ENCODE measurements at places on chromosomes 5 and 9.

DNA sequence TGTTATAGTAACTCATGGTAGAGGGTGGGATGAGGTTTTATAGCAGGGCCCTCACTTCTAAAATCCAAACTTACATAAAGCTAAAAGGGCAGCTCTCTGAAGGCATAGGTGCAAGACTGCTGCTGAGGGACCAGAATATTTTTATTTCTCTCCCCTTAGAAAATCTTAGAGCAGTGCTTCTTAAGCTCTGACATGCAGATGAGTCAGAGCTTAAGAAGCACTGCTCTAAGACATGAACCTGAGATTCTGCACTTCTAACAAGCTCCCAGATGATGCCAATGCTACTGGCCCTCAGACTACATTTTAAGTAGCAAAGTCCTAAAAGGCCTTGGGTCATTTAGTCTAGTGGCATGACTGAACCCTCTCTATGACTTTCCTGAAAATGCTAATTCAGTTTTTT, 97.6 kb upstream of the SPRY4 start:
- DNase-seq = no peak

DNA sequence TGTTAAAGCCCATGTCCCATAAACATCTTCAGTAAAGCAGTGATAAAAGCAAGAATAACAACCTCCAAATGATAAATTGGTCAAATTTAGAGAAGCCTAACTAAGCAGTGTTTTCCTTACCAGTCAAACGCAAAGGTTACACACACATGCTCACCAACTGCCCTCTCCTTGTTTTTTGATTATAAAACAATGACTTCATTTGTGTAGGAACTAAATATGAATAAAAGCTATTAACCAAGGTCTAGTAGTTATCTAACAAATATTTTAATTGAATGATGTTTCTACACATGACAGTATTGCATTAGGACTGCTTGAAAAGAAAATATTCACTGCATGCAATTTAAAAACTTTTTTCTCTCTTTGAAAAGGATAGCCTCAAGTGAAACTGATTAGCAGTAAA, 36.7 kb downstream of the PCA3 start:
- DNase-seq = no peak

GRCh38 chr5:67490543-67491321, 294.1 kb upstream of the CD180 start:
- no peak for DNase-seq

DNA sequence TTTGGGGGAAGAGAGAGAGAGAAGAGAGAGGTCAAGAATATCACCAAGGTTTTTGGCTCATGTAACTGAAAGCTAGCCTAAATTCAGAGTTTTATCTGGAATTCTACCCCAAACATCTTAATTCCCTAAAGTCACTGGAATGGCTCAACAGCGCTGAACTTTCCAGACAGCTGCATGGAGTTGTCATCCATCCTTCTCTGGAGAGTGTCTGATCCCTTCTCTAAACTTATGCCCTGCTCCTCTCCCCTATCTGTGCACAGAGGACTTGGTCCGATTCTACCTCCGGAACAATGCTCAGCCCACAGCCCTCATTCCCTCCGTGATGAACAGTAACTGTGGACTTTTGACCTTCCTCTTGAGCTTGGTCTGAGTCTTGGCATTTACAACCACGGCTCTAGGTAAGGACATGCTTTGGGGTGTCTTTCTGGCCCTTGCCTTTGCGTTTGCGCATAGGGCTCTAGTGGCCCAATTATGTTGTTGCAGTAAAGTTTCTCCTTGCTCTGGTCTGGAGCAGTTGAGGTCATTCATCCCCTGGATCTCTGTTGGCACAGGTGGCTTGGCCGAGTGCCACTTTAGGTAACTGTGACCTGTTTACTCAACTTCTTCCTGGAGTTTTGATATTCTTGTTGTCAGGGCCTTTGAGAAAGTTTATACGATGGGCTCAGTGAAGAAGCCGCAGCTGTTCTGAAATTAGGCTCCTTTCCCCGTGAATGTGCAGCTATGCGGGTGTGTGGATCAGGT, 18.3 kb upstream of the CD180 start:
- no peak for DNase-seq

DNA sequence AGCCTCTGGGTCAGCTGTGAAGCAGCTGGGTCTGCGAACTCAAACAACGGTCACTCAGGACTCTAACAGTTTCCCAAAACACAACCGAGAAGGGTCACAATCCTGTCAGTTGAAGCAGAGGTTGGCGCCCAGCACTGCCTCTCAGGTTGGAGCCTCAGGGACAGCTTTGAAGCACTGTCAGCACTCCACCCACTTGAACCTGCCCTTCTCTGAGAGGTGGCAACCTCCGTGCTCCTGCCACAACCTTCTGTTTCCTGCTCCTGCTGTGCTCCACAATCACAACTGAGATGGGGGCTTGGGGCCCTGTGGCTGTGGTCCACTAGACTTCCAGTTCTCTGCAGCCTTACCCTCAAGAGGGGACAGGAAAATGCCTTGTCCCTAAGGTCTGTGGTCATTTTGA, 21.7 kb upstream of the LCP2 start:
- DNase-seq = no peak

DNA sequence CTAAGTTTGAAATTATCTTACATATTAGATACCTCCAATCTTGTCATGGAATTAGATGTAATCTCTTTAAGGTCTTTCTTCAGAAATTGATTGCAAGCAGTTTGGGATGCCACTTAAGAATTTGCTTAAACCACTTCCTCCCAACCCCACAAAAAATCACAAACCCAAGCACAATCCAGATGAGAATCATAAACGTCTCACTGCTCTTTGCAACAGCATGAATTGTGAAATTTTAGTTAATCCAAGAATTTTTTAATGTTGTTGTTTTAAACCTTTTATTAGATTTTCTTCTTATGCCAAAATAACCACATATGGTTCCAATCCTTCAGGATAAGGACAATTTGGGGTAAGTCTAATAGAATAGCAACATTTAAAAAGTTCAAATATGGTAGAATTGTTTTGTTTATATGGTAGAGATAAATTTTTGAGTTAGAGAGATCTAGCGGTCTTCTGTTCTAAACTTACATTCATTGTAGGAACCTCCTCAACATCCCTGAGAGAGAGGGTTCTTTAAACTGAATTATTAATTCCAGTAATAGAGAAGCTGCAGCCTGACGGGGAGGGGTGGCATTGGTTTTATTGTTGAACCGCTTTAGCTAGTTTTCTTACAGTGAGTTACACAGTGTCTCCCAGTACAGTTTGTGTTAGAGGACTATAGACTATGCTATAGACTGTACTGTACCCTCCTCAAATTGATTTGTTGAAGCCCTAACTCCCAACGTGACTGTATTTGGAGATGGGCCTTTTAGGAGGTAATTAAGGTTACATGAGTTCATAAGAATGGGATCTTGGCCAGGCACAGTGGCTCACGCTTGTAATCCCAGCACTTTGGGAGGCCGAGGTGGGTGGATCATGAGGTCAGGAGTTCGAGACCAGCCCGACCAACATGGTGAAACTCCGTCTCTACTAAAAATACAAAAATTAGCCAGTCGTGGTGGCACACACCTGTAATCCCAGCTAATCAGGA, 24.8 kb upstream of the IL6ST start:
- no peak for DNase-seq

GRCh38 chr5:149578896-149579295, 2.4 kb upstream of the ARHGEF37 start:
- DNase-seq = no peak

GRCh38 chr9:128771094-128771721, 519 bp downstream of the ZER1 start:
- no peak for DNase-seq

DNA sequence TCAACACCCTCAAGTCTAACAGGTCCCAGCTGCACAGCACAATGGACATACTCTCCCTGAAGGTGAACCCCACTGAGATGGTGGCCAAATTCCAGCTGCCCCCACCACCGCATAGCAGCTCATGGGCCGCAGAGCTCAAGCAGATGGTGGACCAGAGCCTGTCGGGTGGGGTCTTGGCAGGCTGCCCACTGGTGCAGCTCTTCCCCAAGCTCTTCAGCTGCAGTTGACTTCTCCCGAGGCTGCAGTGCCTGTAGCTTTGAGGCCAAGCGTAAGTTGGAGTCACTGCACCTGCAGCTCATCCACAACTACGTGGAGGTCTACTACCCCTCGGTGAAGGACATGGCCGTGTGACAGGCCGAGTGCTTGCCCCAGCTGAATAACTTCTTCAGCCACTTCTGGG, 56.6 kb upstream of the SPTLC1 start:
- no peak for DNase-seq

GRCh38 chr5:151258201-151258611, 5.2 kb downstream of the GM2A start:
- no peak for DNase-seq

- DNase-seq = no peak
Measured at GRCh38 chr9:17578911-17579793, at the start of gene SH3GL2. SH3GL2 (plus strand) TSS chr9:17579066.

GRCh38 chr9:123345567-123345955, 10.4 kb upstream of the CRB2 start:
- no peak for DNase-seq

- no peak for DNase-seq
Measured at GRCh38 chr5:35884773-35885172, 28.1 kb downstream of the IL7R start.

GRCh38 chr5:92207151-92207550, 824.0 kb upstream of the ARRDC3 start:
- no peak for DNase-seq

- no peak for DNase-seq
Measured at GRCh38 chr9:37920471-37921167, 16.7 kb upstream of the SLC25A51 start.

DNA sequence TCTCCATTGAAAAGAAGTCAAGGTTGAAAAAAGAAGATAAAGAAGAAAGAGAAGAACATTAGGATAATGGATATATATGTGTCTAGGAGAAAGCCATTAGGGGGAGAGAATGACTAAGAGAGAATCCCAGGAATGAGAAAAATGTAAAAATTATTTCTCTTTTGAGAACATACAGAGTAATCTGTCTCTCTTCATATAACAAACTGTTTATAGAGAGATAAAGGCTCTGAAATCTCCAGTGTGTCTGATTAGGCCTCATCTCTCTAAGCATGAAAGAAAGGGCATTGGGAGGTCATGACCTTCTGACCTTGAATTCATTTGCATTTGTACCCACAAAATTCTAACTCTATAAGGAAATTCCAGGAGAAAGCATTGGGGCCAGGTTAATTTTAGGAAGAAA, 3.5 kb upstream of the MPDZ start:
- no peak for DNase-seq

- DNase-seq = no peak
Measured at GRCh38 chr5:150295172-150295634, 5.6 kb upstream of the CAMK2A start.

DNA sequence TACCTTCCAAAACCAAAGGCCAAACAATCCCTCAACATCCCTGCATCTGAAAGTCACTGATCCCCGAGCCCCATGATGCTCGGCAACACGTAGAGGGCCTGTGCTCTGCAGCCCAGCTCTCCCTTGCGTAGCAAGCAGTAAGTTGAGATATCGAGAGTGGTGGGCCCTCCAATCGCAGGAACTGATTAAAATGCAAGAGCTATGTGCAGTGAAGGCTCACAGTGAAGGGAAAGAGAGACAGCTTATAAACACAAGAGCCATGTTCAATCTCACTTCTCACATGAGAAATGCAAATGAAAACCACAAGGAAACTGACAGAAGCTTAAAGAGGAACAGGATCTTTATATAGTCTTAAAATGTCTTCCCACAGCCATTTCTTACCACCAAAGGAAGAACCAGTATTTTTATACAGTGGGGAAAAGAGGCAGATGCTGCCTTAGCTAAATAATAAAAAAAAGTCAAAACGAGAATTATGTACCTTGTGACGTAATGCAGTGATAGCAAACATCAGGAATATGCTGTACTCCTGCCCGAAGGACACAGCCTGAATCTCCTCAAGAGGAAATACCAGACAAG, 24.6 kb downstream of the TTF1 start:
- DNase-seq = no peak

DNA sequence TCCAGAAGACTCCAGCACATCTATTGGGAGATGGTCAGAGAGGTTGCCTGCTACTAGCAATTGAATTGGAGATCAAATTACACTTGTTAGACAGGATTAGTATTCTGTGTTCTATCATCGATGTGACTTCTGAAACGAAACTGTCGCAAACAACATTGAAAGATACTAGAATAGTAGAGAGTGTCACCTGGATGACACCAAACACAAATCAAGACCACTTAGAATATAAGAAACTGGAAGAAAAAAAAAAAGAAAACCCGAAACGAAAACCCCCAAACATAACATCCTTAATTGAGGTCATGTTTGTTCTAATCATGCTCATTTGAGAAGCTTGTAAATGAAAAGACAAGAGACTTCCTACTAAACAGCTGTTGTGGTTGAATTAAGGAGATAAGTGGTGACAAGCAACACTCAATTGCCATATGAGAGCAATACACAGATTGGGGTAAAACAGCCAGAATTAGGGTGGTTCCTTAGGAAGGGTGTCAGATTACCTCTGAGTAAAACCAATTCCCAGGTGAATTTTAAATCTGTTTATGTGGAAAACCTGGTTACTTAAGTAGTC, 97.6 kb downstream of the BASP1 start:
- DNase-seq = no peak

DNA sequence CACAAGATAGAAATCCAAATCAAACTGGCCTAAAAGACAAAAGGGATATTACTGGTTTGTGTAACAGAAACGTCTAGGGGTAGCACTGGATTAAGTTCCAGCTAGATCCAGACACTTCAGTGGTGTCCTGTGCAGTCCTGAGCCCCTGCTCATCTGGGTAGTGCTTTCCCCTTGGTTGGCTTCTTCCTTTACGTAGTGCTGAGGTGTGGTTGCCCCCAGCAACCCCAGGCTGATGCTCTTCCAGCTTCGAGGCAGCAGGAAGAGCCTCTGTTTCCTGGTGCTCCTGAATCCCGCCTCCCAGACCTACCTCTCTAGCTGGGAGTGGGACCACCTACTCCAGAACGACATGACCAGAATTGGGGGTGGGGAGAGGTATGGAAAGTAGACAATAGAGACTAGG, 166.1 kb upstream of the ADRA1B start:
- DNase-seq = no peak

DNA sequence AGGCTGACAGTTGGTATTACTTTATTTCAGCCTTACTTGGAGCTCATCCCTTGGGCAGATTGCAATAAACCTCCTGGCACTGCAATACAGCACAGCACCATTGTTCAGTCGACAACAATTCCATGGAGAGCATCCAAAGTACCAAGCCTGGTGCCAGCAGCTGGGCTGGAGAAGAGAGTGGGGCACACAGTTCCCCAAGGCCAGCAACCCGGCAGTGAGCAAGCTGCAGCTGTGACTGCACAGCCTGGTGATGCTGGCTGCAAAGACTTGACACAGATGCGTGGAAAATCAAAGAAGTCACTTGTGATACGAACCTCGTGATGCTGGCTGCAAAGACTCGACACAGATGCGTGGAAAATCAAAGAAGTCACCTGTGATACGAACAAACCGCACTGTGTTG, 125.4 kb downstream of the ATPSCKMT start:
- no peak for DNase-seq

GRCh38 chr5:79436224-79436623, 77.7 kb downstream of the HOMER1 start:
- DNase-seq = peak; percentile 47

- DNase-seq = no peak
Measured at GRCh38 chr9:137960496-137960895, 82.9 kb downstream of the CACNA1B start.
